Stimulated activated CD8-positive, alpha-beta memory T cell treated with anti-CD3 and anti-CD28 coated beads, Interleukin-15, amount 100 ng/mL, for 24 hours (primary cell): ENCODE measurements at places on chromosomes 7 and 10.

DNA sequence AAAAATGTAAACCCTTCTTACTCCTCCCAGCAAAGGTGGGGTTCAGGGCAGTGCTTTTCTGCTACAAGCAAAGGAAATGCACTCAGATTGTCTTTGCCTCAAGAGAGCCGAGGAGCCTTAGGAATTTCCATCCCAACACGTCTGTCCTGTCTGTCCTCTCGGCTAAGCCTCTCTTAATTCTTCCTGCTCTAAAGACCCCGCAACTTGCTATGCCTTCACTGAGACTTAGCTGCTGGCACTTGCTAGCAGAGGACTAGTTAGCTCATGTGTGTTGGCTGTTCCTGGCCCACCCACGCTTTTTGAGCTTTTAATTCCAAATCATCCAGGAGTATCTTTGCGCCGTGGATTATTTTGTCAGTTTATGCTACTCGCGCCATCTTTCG, 481 bp upstream of the NPM3 start:
- DNase-seq: no peak

DNA sequence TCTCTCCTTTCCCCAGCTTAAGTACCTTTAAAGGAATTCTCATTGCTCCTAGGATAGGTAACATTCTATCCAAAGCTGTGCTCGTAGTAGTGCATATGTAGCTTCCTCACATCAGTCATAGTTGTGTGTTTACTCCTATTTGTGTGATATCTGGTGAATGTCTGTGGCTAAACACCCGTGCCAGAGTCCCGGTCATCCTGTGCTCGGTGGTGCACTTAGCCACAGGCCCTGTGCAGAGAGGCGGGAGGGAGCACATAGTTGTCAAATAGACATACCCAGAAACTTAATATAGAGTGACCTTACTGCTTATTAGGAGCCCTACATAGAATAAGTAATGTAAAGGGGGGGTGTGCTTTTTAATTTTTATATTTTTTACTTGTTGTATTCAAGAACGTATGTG, 76.6 kb downstream of the RBM33 start:
- no peak for DNase-seq

DNA sequence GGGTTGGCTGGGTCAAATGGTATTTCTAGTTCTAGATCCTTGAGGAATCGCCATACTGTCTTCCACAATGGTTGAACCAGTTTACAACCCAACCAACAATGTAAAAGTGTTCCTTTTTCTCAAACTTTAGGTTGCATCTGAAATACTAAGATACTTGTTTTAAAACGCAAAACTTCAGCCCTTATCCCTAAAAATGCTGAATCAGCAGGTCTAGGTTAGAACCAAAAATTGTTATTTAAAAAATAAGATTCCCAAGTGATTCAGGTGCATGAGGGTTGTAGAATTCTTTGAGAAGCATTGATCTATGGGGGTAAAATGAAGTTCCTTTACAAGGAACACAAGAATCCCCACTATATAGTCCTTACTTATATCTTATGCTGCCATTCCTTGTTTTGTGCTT, 56.5 kb upstream of the BICC1 start:
- no peak for DNase-seq

- DNase-seq: no peak
These were observed 54.7 kb downstream of the RBM33 start for GRCh38 chr7:155699180-155699579.

- no peak for DNase-seq
These were observed 31.9 kb upstream of the GPR26 start for GRCh38 chr10:123634221-123634620.

DNA sequence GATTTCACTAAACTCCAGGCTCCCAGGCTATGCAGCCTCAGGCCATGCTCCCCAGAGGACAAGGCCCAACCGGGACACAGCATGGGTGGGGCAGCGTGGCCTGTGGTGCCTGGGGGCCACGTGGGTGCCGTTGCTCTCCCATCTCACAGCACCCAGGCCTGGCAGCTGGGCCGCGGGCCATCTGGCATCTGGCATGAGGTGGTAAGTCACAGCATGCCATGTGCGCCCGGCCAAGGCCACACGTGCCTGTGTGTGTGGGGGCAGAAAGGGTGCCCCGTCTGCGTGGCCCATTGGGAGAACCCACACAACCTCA, 204.1 kb downstream of the EBF3 start:
- DNase-seq: no peak

DNA sequence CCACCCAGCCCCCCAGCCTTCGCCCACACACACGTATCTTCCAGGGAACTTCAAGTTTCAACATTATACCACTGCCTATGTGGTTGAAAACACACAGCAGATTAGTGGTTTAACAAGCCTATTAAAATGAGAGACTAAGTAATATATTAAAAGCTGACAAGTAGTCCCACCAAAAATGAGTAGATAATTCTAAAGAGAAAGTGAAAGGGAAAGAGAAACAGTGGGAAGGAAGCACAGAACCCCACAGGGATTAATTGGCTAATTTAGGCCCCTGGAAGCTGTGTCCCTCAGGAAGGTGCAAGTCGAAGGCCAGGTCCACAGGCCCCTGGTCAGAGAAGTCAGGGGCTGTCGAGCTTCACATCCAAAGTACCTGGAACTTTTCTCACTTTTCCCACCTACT, 210.5 kb upstream of the YAE1 start:
- no peak for DNase-seq

- DNase-seq: no peak
These were observed 8.9 kb upstream of the GRK5 start for GRCh38 chr10:119198438-119198837.

GRCh38 chr7:15678653-15679052, 7.8 kb downstream of the MEOX2 start:
- no peak for DNase-seq

GRCh38 chr10:98892523-98892922, 343.1 kb downstream of the HPSE2 start:
- no peak for DNase-seq
